T-cell (primary cell): ENCODE measurements at places on chromosomes 13 and 19.
A peak's percentile ranks its signal among the peaks of the same experiment; 100 is the strongest.

DNA sequence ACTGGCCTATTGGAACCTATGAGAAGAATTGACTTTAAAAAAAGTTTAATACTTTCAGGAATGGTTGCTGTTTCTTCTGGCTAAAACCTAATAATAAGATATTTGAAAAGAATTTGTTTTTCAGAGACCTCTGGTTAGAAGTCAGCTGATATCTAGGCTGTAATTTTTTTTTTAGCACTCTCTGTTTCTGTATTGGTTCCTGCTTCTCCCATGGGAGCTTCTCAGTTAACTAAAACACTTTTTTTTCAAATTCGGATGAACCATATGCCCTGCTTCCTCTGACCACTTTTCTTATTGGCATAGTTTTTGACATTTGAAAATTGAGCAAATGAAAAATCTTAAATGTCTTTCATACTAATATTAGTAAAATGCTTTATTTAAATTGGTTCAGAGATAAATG is 163.5 kb upstream of the SLC10A2 start:
- no peak for DNase-seq

- DNase-seq = peak; percentile 81
These were observed 1.9 kb downstream of the KLF1 start for GRCh38 chr19:12884926-12885748.

DNA sequence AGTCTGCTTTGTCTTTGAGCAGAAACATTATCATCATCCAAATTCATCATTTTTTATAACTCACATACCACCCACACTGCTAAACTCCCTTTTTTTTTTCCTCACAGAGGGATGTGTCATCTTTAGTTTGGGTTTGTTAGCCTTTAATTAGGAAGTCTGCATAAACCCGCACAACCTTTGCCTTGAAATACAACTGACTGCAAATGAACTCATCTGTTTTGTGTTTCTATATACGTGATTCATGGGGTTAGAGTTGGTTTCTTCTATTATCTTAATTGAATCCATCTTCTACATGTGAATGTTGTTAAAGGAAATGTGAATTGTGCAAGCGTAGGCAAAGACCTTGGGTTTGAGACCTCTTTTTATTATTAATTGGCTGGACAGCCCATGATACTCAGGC is 102.7 kb downstream of the SLAIN1 start:
- DNase-seq = no peak

- no peak for DNase-seq
These were observed 356.5 kb upstream of the SLITRK6 start for GRCh38 chr13:86155756-86156155.

DNA sequence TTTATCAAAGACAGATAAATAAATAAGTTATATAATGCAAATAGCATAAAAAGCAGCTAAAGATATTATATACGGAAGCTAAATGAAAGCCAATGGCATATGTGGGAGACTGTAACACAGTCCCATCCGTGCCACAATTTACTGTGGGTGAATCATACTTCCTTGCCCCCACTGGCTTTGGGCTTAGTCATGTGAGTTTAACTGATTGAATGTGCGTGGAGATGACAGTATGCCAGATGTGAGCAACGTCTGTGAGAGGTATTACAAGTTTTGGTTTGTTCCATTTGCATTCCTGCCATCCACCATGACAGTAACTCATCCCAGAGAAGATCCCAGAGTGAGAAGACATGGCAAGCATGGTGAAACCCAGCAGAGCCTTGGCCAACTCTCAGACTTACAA is 340.0 kb downstream of the SUCLA2 start:
- DNase-seq = no peak

DNA sequence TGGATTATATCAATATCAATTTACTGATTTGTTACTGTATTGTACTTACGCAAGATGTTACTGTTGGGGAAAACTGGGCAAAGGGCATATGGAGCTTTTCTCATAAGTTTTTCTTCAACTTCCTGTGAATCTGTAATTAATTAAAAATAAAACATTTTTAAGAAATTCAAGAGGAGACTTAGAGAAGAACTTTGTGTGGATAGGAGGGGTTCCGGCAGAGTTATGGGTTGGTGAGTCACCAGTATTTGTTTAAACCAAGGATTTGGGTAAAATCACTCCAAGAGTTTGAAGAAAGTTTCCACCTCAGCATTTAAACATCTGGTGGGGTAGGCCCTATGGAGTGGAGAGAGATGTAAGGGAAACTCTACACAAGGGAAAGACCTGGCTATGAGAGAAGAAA is 379.6 kb downstream of the TSHZ3 start:
- no peak for DNase-seq

DNA sequence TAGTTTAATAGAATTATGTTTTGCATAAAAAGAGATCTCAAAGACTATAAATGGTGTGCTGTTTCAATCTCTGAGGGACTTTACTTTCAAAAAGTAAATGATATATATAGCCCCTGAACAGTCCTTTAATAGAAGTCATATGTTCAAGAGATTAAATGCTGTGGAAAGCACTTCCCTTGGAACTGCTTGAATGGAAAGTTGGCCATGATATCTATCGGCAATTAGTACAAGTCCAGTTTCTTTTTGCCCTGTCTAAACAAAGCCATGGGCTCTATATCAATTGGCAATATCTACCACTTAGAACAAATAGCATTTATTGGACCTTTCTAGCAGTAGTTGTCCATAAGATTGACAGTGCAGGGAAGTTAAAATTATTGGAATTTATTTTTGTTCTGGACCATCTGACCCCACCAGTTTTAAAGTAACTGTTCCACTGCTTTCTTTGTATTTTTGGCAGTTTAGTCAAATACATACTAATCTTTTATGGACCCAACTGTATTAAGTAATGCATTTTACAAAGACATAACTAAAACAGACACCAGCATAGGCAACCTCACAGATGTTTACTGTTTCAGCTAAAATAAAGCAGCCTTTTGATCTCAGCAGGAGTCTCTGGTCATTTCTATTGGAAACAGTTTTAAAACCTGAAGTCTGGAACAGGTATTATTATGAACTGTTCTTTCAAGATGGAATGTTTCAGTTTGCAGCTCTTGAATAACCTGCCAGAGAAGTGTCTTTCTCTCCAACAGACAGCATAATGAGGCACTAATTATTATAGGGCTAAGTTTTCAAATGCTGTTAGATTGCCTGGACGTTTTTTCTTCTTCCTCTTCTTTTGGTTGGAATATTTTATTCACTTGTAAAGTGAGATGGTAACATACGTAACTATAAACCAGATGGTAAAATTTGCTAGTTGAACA is 282.6 kb downstream of the DCLK1 start:
- DNase-seq = no peak
